ENCODE measurements at places on chromosomes 2 and 18. TPM values are rescaled to one million over a fixed set of nuclear protein-coding genes. Genes with fewer than 3 reads are reported as not detected.
A peak's percentile ranks its signal among the peaks of the same experiment; 100 is the strongest.

DNA sequence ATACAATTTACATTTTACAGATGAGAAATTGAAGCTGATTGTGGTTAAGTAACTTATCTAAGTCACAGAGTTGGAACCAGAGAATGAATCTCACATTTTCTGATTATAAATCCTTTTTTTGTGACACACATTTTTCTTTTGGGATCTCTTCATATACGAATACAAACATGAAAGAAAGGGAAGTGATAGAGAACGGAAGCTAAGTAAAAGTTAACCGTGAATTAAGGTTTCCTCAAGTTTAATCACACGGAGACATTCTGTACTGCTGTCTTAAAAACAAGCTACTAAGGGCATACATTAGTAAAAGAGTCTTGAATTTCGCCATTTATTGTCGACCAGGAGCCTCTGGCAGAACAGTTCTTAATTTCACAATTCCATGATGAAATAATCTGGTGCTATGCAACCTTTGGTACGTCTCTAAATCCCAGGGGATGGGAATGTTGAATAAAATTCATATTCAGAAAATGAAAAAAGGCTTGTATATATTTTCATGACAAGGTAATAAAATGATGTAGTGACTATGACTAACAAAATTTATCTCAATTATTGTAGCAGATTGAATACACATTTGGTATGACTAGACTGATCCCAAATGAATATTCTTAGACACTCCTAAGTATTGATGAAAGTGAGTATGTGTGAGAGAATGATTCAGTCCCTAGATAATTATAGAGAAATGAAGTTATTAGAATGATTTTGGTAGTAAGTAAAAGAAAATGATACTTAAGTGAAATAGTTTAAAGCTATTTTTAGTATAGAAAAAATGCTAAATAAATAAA, 40.3 kb upstream of the ZSWIM2 start:
- H3K27me3 ChIP-seq, result peaks cover 5% of the 10 kb centered on the region
- peaks cover 6% of the 10 kb centered on the region for H3K4me1 ChIP-seq
- DNase-seq, result no peak
- H3K4me3 ChIP-seq, result no peak overlapping the region
- no peak overlapping the region for H3K27ac ChIP-seq

DNA sequence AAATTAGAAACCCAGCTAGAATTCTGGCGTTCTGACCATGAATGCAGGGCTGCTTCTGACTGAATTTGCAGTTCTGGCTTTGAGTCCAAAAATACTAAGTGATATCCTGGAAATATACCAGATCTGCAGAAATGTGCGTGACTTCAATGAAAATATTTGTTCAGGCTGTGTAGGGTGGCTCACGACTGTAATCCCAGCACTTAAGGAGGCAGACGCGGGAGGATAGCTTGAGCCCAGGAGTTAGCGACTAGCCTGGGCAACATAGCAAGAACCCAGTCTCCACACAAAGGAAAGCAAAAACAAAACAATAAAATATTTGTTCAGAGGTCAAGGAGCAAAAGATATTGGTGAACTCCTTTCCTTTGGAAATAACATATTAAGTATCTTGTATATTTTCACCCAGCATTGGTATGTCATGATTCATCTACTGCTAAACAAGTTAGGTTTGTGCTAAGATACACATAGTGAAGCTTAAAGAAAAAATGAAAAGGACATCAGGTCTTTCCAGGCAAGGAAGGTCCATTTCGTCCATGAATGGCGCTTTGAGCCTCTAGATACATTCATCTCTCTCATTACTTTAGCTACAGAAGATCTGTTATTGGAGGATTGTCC, 239.2 kb downstream of the CMPK2 start:
- H3K27ac ChIP-seq, result no peak overlapping the region
- H3K4me1 ChIP-seq, result peaks cover 15% of the 10 kb centered on the region
- DNase-seq, result no peak
- no peak overlapping the region for H3K4me3 ChIP-seq
- no peaks in the 10 kb centered on the region for H3K36me3 ChIP-seq

DNA sequence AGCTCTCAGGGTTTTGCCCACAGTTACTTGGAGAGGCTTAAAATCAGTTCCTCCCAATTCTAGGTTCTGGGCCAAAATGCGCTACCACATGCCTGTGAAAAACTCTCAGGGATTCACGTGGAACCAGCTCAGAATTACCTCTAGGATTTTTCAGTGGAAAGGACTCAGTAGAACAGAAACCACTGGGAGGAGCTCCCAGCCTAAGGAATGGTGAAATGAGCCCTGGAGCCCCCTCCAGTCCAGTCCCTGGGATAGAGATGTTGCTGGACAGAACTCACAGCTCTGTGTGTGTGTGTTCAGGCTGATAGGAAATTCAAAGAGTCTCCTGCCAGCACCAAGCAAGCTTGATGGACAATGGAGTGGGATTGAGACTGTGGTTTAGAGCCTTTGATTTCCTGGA, 21.1 kb upstream of the SLC9A4 start:
- H3K4me1 ChIP-seq, result no peaks in the 10 kb centered on the region
- no peak for DNase-seq
- no peak overlapping the region for H3K27ac ChIP-seq
- H3K36me3 ChIP-seq, result no peaks in the 10 kb centered on the region
- H3K27me3 ChIP-seq, result peaks cover 21% of the 10 kb centered on the region
- no peak overlapping the region for H3K4me3 ChIP-seq

- H3K4me1 ChIP-seq, result peaks cover 21% of the 10 kb centered on the region
- H3K4me3 ChIP-seq, result no peak overlapping the region
- H3K27me3 ChIP-seq, result no peaks in the 10 kb centered on the region
- no peak overlapping the region for H3K27ac ChIP-seq
These were observed 11.6 kb downstream of the OXER1 start for GRCh38 chr2:42752314-42752713.

DNA sequence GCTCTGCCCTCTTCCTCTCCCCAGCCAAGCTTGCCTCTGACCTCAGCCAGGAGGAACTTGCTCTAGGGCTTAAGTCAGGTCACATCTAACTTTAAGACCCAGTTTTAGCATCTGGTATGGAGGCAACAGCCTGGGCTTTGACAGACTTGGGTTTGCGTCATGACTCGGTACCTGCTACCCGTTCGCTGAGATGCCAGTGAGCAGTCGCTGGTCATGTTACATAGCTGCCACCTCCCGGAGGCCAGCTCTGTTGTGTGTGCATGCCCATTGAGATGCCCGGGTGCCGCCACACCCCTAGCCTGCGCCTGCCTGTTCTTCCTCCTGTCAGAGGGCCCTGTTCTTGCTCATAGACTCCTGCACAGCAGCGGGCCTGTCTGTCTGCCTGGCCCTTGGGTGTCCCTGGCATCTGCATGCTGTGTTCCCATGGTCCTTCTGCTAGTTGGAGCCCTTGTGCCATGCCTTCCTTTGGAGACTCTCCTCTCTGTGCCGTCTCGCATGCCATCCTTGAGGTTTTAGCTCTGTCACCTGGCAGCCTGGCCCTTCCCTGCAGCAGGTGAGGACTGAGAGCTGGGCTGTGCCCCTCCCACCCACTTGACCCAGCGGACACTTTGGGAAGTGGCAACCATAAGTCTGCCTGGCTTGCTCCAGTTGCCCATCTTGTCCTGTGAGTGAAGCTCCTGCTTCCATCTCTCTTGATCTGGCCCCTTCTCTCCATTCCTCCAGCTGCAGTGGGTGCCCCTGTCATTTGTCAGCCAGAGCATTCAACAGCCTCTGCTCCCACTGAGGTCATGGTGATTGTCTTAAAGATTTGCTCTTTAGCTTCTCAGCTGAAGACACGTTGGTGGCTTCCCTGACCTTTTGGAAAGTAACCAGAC, 24.9 kb downstream of the ASAP2 start:
- H3K4me3 ChIP-seq, result no peak overlapping the region
- H3K27ac ChIP-seq, result peak overlapping the region; percentile 71
- H3K4me1 ChIP-seq, result peaks cover 98% of the 10 kb centered on the region
- H3K36me3 ChIP-seq, result peaks cover 3% of the 10 kb centered on the region
- no peaks in the 10 kb centered on the region for H3K27me3 ChIP-seq

LCT gene
- total RNA-seq, result not detected
